ENCODE measurements at places on chromosomes 1 and 21.

GRCh38 chr1:25973610-25974321 lies 24.1 kb downstream of the PAFAH2 start:
- no peak for DNase-seq

DNA sequence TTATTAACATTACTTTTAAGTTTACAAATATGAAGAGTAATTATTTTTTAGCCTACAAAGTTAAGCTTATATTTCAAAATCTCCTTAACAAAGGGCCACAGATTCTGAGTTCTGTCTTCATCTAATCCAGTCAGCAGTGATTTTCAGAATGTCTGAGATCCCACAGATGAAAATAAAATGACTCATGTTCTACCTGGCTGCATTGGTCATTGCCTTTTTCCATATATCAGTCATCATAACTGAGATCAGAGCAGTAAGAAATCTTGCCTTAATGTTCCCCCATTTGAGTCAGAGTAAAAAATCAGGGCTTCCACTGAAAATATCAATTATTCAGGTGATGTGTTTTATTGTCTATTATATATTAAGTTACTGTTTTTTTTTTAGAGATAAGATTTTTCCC lies 416.1 kb downstream of the MRPL39 start:
- no peak for DNase-seq

DNA sequence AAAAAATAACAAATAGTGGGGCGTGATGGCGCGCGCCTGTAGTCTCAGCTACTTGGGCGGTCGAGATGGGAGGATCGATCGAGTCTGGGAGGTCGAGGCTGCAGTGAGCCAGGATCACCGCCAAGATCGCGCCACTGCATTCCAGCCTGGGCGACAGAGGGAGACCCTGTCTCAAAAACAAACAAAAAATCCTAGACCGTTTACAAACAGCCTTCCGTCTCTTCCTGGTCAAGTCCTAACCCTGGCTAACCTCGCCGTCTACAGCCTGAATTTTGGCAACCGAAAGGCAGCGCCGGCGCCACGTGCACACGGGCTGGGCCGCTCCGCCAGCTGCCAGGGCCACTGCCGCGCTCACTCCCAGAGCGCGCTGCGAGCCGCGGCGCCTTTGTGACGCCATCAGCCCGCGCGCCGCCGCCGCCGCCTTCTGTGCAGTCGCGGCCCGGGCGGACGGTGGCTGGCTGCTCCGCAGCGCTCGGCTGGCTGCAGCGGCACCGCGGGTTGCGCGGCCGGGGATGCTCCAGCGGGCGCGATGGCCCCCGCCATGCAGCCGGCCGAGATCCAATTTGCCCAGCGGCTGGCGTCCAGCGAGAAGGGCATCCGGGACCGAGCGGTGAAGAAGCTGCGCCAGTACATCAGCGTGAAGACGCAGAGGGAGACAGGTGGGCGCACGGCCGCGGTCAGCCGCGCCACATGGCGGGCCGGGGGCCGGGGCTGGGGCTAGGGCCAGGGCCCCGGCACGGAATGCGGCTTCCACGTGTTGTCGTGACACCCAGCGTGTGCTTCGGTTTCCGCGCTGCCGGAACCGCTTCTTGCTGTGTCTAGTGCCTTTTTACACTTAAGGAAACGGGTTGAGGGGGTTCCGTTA lies at the start of the genes HSF2BP and RRP1B:
Gene HSF2BP, minus strand, starts transcription at position 353 of the 865 bp plus-strand sequence. CDS start 1,392 bp downstream, outside the sequence.
Gene RRP1B, plus strand, starts transcription at position 425 of the 865 bp plus-strand sequence. Its CDS starts 105 bp downstream, at position 530.
- DNase-seq, result peak; percentile 77

DNA sequence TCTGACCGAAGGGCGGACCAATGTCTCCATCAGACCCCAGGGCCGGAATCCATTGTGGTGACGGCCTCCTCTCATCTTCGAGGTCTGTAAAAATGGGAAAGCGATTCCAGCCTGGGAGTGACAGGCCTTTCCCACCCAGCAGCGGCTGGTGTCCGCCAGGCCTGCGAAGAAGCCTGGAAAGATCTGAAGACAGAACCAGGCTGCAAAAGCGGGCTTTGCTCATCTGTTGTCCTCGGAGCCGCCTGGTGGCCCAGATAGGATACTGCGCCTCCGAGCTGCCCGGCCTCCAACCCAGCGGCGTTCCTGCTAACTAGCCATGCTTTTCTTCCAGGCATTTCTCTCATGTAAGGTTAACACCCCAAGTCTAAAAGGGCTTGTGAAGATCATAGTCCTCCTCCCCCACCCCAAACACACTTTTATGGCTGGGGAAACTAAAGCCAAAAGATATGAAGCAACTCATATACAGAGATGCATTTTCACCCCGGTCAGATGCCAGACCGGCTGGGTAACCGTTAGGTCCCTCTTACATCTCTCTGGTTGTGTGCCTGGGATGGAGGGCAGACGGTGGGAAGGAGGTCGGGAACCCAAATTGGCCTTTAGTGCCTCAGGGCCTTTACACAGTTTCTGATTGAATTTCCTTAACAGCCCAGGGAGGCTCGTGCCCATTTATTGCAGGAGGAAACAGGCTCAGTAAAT lies 1.9 kb upstream of the DHRS3 start:
- DNase-seq, result peak; percentile 55

- DNase-seq, result no peak
These were observed 24.9 kb downstream of the LDLRAP1 start for GRCh38 chr1:25568090-25568833.

GRCh38 chr1:66526036-66526435 lies 7.9 kb upstream of the SGIP1 start:
- no peak for DNase-seq

DNA sequence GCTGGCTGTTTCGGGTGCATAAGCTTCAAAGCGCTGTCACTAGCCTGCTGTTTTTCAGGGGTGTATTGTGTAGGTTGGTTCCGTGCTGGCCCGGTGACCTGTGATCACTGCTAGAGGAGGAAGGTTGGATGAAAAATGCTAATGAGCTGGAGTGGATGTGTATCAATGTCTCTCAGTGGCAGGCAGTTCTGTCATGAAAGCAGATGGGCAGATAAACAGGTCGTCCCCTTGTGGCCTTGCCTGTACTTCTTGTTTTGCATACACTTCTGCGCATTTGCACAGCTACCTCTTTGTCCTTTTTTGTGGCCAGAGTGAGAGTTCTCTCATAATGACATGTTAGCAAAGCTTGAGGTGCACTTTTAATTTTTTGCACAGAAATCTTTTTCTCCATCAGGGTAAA lies 2.9 kb downstream of the SELENON start:
- DNase-seq, result no peak

DNA sequence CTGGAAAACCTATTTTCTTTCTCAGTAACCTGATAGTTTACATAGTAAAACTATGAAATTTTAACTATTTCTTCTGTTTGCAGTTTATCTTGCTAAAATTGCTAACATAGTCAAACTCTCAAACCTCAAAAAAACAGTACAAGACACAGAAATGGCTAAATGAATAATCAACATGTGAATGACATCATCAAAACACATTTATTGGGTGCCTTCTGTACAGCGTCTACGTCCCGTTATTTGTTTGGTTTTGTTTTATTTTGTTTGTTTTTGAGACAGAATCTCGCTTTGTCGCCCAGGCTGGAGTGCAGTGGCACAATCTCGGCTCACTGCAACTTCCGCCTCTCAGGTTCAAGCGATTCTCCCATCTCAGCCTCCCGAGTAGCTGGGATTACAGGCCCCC lies 11.2 kb downstream of the RBM34 start:
- DNase-seq, result no peak

DNA sequence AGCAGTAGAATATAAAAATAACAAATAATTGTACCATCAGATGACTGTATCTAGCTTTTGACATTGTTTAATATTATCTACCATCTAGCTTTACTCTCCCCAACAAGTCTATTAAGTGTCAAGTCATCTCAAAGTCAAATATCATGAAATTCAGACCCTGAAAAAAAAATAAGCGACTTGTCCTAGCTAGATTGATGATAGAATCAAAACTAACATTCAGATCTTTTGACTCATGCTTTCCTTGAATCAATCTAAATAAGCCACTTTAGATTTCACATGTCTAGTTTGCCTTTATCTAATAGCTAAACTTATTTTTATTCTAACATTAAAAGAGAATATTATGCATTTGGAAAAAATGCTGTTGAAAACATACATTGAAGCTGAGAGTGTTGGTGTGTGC lies 35.4 kb downstream of the CRB1 start:
- no peak for DNase-seq

GRCh38 chr1:11990303-11991032 lies 10.2 kb downstream of the MFN2 start:
- DNase-seq, result no peak

DNA sequence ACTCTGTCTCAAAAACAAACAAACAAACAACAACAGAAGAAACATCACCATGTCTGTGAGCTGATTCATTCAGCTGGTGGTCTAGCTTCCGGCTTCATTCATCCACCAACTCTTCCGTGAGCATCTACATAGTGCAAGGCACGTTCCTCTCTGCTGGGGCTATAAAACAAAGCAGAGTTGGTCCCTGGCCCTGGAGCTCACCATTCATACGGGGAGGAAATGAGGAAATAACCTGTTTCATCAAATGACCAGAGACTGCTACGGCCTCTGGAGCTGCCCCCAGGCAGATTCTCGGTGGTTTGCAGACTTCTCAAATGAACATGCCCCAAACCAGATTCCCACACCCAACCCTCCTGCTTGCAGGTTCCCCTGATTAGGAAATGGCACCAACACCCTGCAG lies 41.0 kb upstream of the ID3 start:
- DNase-seq, result no peak

- DNase-seq, result no peak
These were observed 1.1 kb downstream of the GPR25 start for GRCh38 chr1:200873671-200874397.

DNA sequence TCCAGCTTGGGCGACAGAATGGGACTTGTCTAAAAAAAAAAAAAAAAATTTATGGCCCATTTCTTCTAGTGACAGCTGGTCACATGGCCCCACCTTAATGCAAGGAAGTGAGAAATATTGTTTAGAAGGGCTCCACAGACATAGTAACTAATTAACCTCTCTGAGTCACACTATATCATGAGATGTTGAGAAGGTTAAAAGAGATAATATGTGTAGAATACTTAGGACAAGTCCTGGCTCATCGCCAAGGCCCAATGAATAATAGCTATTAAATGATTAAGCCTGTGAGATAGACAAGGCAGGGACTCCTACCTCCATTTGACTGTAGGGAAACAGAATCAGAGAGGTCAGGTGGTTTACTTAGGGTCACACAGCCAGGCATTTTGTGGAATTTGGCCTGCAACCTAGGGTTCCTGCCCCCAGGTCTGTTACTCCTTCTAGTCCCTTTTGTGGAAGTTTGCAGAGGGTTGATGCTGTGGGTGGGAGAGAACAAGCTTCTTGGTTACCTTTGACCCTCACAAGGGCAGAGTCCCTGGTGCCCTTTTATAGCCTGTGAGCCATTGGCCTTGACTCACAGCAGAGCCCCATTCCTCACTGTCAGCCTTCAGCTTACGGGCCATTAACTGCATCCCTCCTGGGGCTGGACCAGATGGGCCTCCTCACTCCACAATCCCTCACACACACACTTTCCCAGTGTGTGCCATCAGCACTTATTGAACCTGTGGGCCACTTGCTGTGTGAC lies 48.5 kb downstream of the OPRD1 start:
- no peak for DNase-seq

DNA sequence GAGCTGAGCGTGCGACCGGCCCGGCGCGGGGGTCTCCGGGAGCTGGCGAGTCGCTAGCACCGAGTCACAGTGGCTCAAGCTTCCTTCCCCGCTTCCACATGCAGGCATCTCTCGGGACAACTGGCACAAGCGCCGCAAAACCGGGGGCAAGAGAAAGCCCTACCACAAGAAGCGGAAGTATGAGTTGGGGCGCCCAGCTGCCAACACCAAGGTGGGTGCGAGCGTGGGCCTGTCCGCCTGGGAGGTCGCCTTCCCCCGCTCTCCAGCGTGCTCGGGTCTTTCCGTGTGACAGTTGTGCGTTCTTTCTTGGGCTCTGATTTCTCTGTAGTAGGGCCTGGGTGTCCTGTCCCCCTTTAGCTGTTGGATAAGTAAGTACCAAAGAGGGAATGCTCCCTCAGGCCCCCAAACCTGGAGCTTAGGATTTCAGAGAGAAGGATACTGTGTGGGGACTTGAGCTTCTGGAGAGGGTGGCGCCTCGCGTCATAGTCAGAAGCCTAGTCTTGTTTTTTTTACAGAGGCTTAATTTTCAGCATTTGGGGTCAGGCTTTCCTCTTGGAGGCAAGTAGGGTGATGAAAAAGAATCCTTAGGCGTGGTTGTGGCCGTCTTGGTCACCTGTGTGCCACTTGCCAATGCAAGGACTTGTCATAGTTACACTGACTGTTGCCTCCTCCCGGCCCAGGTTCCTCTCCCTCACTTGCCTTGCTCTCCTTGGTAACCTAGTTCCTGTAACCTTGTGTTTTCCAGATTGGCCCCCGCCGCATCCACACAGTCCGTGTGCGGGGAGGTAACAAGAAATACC lies 790 bp downstream of the RPS8 start:
- no peak for DNase-seq

GRCh38 chr1:199173356-199173755 lies 534.5 kb downstream of the PTPRC start:
- no peak for DNase-seq

- DNase-seq, result no peak
These were observed 173.8 kb downstream of the ETS2 start for GRCh38 chr21:38979271-38980121.

- DNase-seq, result no peak
These were observed 218.3 kb upstream of the SGIP1 start for GRCh38 chr1:66315671-66316070.

- DNase-seq, result no peak
These were observed 138.6 kb upstream of the BRINP3 start for GRCh38 chr1:190616235-190616634.

All from T-cell (primary cell).